Activated CD4-positive, alpha-beta T cell treated with anti-CD3 and anti-CD28 coated beads for 4 hours (primary cell): ENCODE measurements at places on chromosomes 7 and 10.

GRCh38 chr10:61943674-61944378, 42.3 kb downstream of the ARID5B start:
- peak; percentile 37 for DNase-seq

GRCh38 chr10:120931423-120931822, 80.3 kb downstream of the WDR11 start:
- DNase-seq, result no peak

DNA sequence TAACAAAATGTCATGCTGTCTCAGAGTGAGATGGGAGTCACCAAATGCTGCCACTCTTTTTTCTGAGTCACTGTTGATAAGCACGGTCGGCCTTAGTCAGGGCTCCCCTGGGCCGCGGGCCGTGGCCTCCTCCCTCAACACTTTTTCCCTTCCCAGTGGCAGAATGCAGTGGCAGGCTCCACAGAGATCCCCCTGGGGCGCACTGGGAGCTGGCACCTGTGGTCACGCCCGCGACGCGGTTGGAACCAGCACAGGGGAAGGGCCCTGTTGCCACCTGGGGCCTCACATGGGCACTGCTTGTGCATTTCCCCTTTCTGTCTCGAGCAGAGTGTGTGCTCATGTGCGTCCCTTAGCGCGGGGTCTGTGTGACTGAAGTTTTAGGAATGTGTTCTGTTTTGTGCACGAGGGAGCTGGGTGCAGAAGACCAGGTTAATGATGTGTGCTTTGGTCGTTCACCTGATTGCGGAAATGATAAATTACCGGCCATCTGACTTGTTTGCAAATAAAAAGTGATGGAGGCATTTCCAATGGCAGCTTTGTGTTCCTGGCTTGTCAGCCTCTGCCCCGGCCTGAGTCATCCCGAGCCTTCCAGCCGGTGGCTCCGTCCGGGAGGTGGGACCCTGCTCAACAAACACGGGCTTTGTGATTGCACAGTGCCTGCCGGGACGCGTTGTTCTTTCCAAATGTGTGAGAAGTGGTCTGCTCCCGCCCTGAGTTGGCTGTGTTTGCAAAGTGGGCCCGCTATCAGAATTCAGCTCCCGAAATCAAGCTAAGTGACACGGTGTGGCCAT, 100.7 kb downstream of the NKX6-2 start:
- no peak for DNase-seq

GRCh38 chr10:127918572-127918971, 11.7 kb downstream of the PTPRE start:
- DNase-seq, result no peak

DNA sequence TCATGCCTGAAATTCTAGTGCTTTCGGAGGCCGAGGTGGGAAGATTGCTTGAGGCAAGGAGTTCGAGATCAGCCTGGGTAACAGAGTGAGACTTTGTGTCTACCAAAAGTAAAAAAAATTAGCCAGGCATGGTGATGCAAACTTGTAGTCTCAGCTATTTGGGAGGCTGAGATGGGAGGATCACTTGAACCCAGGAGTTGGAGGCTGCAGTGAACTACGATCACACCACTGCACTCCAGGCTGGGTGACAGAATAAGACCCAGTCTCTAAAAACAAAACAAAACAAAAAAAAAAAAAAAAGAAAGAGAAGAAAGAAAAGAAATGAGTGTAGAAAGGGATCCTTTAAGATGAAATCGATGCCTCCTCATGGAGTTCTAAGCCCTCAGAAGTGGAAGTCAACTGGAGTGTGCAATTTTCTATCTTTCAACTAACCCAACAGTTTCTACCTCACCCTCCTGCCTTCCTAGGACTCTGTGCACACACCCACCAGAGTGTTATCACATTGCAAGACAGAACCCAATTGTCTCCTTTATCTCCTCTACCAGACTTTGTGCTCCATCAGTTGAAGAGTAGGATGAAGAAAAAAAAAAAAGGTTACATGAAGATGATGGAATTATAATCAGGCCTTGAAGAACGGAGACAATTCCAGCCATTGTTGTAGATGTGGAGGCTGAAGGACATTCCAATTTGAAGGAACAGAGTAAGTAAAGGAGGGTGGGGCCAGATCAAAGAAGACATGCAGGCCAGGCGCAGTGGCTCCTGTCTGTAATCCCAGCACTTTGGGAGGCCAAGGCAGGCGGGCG, 26.9 kb downstream of the NYAP1 start:
- no peak for DNase-seq

DNA sequence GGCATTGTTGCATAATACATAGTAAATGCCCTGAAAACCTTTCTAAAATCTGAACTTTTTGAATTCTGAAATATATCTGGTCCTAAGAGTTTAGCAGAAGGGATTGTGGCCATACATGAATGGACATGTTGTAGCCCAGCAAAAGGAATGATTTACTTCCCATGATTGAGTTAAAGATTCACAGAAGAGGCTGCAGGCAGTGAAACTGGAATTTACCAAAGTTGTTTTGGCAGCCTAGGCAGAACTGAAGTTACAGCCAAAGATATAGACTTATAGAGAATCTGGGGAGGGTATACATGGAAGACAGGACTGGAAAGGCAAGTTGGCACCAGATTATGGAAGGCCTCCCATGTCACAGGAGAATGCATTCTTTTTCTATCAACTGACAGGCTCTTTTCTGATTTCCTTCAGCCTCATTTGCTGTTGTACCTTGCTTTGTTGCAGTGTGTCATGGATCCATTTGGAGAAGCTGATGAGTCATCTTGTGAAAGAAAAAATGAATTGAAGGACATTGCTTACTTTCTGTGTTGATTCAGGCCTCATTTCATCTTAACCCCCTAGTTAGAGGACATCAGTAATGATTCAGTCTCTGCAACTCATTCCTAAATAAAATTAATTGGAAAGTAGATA, 356.2 kb upstream of the LRGUK start:
- no peak for DNase-seq
